Stimulated activated CD8-positive, alpha-beta memory T cell treated with anti-CD3 and anti-CD28 coated beads, Interleukin-2, amount 100 ng/mL, for 48 hours (primary cell): ENCODE measurements at places on chromosomes 4 and X.

GRCh38 chr4:68872643-68873502 lies 57.1 kb downstream of the UGT2B10 start:
- no peak for DNase-seq

DNA sequence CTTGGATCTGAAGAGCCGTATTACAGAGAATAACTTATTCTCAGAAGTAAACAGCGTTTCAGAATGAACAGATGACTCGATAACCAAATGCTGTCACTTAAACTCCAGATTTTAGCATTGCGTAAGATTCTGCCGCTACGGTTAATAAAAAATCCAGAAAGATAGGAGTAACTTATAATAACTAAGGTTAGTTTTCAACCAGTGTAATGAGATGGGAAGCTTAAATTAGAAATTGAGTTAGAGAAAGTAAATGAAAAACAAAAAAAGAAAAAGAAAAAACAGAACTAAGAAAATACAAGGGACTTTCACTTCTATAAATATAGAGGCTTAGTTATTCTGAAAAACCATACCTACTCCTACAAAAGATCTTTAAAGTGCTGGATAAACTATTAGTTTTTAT lies 13.1 kb upstream of the PARM1 start:
- no peak for DNase-seq

DNA sequence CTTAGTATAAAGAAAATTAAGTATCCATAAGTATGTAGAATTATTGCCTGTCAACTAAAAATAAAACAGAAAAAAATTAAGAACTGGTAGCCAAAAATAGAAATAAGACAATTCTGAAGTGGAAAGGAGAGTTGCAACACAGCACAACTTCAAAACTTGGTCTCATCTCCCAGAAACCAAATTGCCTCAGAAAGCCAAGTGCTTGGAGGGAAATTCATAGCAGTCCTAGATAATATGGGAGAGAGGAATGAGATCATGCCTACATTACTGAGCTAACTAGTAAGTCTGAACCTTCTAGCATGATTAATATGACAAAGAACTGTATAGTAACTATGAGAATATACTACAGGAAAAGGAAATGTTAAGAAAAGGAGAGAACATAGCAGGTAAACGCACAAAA lies 256.5 kb downstream of the LDB2 start:
- no peak for DNase-seq

DNA sequence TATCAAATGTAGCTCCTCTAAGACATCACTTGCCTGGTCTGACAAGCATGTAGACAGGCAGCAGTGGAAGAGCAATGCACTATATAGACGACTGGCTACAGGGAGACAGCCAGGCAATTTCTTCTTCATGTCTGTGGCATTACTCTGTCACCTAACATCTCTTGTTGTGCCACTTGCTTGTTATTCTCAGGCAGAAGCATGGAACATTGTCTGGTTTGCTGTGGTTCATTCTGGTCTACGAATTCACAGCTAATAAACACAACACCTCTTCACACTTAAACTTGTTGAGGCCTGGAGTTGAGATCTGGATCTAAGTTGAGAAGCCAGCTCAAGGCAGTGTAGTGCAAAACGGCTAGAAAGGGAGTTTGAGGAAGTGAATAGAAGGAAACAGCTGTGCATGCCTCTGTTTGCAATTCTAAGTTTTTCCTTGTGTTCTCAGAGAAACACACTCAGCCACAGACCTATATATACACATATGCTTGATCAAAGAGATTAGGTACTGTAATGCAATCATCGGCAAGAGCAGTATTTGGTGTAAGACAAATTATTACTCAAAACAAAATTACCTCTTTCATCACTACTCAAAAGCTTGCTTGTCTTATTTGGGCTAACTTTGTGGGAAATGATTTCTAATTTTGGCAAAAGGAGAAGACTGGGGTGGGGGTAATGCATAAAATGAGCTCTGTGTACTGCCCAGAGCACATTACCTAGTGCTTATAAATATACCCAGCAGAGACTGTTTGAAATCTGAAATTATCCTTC lies 243.8 kb downstream of the PPP3CA start:
- DNase-seq, result no peak

DNA sequence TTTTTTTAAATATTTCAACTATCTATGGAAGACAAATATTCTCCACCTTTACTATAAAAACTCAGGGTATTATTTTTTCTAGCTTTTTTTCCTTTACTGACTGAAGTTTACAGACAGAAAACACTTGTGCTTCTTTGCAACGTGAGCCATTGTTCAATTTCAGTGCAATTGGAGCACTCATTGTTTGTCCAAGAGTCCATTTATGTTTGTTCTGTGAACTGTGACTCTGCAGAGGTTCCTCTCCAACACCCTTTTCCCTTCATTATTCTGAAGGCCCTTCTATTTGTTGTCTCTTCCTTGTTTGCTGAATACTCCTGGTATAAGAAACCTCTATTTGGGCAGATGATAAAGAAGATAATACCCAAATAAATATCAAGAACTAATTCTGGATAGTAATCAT lies 37.4 kb downstream of the DAPP1 start:
- DNase-seq, result no peak

- no peak for DNase-seq
Observed at GRCh38 chr4:48112017-48112667, 21.9 kb downstream of the TXK start.

DNA sequence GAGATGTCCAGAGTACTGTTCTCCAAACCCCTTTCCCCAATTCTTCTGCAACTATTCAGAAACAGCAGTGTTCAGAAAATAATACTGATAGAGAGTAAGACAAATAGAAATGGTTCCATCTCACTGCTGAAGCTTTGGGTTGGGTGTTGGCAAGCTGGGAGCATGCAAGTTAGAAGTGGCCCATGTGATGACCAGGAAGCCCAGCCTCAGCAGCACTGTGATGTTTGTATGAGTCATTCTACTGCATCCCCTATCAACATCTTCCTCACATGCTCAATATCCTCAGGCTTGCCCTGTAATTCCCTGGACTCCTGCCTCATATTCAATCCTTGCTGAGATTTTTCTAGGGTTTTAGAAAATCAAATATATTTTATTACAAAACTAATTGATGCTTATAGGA lies 96.5 kb downstream of the CHRDL1 start:
- DNase-seq, result no peak

DNA sequence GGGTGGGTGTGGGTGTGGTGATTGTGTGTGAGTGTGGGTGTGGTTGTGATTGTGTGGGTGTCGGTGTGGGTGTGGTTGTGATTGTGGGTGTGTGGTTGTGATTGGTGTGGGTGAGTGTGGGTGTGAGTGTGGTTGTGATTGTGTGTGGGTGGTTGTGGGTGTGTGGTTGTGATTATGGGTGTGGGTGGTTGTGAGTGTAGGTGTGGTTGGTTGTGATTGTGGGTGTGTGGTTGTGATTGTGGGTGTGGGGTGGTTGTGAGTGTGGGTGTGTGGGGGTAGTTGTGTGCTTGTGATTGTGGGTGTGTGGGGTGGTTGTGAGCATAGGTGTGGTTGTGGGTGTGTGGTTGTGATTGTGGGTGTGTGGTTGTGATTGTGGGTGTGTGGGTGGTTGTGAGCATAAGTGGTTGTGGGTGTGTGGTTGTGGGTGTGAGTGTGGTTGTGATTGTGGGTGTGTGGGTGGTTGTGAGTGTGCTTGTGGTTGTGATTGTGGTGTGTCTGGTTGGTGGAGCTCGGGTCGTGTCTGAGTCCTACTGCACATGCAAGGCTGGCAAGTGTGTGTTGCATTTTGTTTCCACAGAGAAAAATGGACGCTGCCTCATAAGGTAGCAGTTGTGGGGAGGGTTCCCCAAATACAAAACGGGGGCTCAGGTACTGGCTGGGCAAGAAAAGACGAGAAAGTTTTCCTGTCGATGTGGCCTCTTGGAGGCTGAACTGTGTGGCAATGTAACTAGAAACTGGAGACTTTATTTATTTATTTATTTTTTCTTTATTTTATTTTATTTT lies 116.7 kb downstream of the UBE2K start:
- DNase-seq, result no peak

- DNase-seq, result no peak
Observed at GRCh38 chr4:154024097-154024694, 235.3 kb upstream of the SFRP2 start.

GRCh38 chr4:142095886-142096605 lies 459.7 kb downstream of the IL15 start:
- no peak for DNase-seq

DNA sequence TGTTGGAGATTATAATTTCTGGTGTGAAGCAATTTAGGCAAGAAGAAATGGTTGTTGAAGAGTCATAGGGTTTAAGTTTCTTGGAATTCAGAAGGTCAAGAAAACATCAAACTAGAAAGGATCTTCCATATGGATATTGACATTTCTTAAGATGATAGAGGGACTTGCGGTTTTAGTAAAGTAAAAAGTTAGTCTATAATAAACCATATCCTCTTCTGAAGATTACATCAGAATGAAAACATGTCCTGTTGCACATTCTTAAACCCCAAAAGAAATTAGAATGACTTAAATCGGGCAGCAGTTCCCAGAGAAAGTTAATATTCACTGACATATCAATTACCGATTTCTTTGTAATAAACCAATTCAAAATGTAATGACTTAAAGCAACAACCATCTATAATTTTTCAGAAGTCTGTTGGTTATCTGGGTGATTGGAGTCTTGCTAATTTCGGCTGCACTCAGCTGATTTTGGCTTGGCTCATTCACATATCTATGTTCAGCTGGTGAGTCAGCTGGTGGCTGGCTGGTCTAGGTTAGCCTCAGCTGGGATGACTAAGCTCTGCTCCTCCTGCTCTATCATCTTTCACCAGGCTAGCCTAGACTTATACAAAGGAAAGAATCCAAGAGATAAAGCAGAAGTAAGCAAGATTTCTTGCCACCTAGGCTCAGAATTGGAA lies 24.4 kb upstream of the DYNLT3 start:
- DNase-seq, result no peak

DNA sequence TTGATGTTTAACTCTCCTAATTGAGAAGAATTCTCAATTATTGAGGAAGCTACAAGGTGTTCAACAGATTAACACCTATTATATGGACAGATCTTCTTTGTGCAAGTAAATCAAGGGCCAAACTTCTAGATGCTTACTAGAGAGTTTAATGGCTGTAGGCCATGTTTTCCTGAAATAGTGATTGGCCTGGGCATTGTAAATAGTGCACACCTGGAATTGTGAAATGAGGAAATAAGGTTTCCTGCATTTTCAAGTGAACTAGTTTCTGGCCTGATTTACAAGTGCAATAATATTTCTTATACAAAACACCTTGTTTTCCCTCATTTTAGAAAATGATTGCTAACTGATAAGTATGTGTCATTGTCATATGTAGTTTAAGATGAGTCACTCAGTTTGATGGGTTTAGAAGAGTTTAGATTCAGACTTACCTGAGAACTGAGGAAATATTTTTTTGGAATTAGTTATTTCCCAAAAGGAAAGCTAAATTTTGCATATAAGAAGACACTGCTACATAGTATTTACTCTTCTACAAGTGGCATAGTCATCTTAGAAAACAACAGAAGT lies 21.2 kb downstream of the AFF1 start:
- no peak for DNase-seq

GRCh38 chr4:31908261-31908660 lies 1188.1 kb downstream of the PCDH7 start:
- DNase-seq, result no peak

- no peak for DNase-seq
Observed at GRCh38 chr4:173746424-173746823, 216.4 kb upstream of the HAND2 start.

DNA sequence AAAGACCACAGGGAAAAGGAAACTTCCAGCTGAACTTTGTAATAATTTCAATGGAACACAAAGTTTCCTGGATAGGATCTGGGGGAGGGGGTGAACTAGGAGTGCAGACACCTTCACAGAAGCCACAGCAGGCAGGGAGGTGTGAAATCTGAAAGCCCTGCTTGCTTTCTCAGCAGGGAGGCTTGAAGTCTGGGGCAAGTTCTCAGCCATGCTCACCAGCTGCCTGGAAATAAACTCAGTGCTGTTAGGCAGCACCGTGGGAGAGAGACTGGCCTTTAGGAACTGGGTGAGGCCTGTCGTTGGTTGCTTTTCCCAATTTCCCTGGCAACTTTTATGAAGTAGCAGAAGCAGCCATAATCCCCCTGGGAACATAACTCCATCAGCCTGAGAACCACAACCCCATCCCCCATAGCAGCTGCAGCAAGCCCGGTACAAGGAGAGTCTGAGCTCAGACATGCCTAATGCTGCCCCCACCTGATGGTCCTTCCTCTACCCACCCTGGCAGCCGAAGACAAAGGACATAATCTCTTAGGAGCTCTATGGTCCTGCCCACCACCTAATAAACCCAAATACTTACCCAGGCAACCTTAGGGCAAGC lies 39.2 kb upstream of the NMU start:
- no peak for DNase-seq

- DNase-seq, result no peak
Observed at GRCh38 chr4:83381173-83381572, 46.5 kb upstream of the HPSE start.

- DNase-seq, result no peak
Observed at GRCh38 chrX:93791304-93791703, 117.3 kb downstream of the FAM133A start.

- no peak for DNase-seq
Observed at GRCh38 chr4:53189011-53189410, 176.8 kb downstream of the SCFD2 start.

DNA sequence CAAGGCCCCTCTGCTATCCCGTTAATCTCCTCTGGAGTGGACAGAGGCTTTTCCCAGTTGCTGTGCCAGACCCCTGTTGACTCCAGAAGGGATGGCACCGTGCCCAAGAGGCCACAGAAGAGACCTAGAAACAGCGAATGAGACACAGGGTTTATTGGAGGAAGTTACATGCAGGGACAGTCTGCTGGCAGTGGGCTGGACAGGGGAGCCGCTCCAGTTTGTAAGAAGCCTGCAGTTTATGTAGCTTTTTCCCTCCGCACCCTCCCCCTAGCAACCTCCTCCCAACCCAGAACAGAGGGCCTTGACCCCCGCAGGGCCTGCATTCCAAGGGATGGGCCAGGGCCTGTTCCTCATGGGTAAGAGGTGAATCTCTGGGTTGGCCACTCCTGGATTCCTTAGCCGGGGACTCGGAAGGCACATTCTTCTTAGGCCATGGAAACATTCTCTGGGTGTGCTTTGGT lies 216.8 kb upstream of the PSAPL1 start:
- no peak for DNase-seq

DNA sequence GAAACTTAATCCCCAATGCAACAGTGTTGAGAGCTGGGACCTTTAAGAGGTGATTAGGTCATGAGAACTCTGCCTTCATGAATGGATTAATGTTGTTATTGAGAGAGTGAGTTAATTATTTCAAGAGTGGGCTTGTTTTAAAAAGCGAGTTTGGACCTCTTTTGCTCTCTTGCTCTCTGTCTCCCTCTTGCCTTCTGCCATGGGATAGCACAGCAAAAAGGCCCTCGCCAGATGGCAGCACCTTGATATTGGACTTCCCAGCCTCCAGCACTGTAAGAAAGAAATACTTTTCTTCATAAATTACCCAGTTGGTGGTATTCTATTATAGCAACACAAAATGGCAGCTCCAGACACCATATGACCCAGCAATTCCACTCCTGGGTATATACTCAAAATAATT lies 7.0 kb upstream of the ATP6AP2 start:
- no peak for DNase-seq
